ENCODE measurements at places on chromosomes 13 and 19.

GRCh38 chr19:10796653-10797052 is 39.4 kb downstream of the TMED1 start:
- no peak for DNase-seq

DNA sequence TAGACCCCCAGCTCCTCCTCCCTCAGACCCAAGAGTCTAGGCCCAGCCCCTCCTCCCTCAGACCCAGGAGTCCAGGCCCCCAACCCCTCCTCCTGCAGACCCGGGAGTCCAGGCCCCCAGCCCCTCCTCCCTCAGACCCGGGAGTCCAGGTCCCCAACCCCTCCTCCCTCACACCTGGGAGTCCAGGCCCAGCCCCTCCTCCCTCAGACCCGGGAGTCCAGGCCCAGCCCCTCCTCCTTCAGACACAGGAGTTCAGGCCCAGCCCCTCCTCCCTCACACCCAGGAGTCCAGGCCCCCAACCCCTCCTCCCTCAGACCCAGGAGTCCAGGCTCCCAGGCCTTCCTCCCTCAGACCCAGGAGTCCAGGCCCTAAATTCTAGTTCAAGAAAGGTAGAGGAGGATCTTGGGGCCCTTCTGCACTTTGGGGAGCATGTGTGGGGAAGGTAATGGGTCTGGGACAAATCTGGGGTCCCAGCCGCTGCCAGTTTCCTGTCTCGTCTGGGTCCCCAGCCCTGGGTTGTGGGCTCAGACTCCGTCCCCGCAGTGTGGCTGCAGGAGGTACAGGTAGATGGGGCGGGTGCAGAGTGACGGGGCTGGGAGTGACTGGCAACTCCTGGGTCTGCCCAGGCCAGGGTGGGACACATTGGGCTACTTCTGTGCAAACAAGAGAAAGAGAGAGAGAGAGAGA is 3.2 kb upstream of the TMEM190 start:
- DNase-seq, result no peak

DNA sequence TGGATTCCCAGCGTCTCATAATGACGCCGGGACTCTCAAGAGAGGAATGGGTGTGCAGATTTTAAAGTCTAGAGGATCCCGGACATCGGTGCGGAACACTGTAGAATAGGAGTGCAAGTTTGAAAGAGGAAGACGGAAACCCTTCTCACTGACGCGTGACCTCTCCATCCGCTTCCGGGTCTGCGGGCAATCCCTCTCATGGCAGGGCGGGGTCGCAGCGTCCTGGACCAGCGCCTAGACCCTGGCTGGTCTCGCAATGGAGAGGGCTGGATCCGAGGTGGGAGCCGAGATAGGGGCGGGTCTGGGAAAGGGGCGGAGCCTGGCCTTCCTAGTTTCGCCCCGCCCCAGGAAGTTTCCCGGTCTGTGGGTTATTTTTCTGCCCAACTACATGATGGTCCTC is 4.6 kb upstream of the ZNF845 start:
- peak; percentile 20 for DNase-seq

DNA sequence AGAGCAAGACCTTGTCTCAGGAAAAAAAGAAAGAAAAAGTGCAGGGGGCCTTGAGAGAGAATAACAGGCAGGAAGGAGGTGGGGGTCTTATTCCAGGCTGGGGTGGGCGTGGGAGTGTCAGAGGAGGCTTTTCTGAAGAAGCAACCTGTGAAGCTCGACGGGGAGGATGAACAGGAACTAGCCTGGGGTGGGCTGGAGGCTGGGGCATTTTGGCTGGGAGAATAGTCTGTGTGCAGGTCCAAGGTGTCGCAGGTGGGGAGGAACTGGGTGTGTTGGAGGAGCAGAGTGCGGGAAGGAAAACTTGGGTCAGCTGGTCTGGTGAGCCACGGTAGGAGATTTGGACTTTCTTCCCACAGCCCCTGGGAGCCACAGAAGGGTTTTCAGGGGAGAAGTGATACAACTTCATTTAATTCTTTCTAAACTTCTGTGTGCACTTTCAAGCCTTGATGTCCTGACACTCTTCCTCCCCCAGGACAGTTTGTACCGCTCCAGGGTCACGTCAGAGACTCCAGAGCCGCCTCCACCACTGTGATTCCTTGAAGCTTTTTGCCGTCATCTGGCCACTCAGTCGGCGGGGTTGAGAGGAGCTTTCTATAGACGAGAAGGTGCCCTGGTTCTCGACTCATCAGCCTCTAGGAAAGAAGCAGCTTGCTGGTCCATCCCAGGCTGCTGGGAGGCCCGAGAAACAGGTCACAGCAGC is 138.7 kb downstream of the SIPA1L3 start:
- DNase-seq, result no peak

- no peak for DNase-seq
Measured at GRCh38 chr13:48222358-48223301, 10.4 kb upstream of the ITM2B start.

DNA sequence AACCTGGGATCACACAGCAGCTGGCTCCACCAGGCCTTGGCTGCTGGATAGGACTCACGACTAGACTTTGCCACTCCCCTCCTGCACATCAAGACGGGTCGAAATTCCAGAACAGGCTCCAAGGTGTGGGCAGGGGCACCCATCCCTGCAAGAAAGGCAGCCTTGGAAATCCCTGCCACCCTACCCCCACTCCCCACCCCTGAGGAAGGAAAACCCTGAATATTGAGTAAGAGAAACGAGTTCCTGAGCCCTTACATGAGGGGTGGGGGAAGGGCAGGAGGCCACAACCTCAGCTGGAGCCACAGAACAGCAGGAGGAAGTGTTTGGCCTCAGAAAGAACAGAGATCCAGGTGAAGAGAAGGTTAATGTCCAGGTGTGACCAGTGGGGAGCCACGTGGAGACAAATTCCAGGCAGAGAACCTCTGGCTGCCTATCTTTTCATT is 20.1 kb downstream of the DEDD2 start:
- no peak for DNase-seq

DNA sequence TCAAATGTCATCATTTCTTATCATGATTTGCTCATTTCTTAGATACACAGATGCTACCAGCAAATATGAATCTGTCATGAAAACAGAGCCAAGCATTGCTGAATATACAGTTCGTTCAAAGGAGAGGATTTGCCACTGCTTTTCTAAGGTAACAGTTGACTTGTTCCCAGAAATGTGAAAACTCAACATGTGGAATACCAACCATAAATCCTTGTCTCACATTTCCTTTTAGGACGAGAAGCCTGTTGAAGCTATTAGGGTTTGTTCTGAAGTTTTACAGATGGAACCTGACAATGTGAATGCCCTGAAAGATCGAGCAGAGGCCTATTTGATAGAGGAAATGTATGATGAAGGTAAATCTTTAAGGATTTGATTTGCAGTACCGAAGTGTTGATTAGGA is 86.7 kb downstream of the DNAJC3 start:
- no peak for DNase-seq

- DNase-seq, result no peak
Measured at GRCh38 chr13:47519626-47520025, 481.4 kb downstream of the SUCLA2 start.

- no peak for DNase-seq
Measured at GRCh38 chr19:2627855-2628254, 74.6 kb downstream of the GNG7 start.

GRCh38 chr19:38095411-38096308 is 128.4 kb downstream of the DPF1 start:
- peak; percentile 57 for DNase-seq

GRCh38 chr13:111531505-111531904 is 211.1 kb downstream of the TEX29 start:
- no peak for DNase-seq
